Renal cortex interstitium (tissue), 15 donors: ENCODE measurements at places on chromosomes 11 and 22.

DNA sequence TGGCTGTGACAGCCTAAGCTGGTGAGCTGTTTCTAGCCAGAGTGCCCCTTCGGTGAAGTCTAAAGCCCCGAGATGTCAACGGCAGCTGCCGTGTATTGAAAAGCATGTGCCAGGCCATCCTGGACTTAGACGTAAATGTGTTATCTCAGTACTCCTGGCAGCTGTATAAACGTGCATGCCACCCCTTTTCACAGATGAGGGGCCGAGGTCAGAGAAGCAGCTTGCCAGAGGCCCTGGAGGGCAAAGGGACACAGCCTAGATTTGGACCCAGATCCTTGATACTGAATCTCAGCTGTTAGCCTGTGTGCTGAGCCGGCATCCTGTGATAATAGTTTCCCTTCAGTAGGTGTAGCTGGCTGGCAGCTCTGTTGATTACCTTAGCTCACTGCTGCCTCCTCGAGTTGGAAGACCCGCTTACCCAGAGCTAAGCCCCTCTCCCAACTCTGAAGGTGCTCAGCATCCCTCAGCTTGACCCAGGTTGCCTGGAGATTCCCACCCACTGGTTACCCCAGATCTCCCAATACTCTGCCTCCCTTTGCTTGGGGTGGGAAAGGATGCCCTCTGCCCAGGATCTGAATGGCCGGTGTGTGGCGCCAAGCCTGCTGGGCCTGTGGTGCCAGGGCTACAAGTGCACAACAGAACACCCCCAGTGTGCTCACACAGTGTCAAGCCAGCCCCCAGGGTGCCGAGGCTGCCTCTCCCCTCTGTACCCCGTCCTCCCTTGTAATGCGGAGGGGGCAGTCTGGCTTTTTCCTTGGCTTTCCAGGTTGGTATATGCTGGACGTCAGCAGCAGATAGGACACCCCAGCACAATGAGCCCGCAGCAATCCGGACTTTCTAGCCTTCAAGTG is 59.8 kb upstream of the WNT7B start:
- no peak for DNase-seq

DNA sequence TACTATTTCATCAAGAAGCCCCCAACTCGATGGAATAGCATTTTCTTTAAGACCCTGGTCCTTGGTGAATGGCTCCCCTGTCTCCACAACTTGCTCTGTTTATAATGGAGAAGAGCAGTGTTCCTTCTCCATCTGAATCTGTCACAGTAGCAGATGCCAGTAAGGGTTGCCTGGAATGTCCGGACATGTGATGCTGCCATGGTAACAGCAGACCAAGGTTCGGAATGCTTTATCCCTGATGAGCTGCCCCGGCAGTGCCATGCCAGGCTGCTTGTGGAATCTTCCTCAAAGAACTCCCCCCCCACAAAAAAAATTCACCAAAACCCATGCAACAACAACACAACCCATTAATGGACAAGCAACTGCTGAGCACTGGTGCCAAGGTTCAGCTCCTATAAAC is 72.5 kb downstream of the KCNC1 start:
- no peak for DNase-seq

GRCh38 chr11:6652182-6652581 is 3.4 kb downstream of the DCHS1 start:
- DNase-seq, result no peak

- DNase-seq, result no peak
Observed at GRCh38 chr11:87366763-87367405, 329.1 kb downstream of the TMEM135 start.

DNA sequence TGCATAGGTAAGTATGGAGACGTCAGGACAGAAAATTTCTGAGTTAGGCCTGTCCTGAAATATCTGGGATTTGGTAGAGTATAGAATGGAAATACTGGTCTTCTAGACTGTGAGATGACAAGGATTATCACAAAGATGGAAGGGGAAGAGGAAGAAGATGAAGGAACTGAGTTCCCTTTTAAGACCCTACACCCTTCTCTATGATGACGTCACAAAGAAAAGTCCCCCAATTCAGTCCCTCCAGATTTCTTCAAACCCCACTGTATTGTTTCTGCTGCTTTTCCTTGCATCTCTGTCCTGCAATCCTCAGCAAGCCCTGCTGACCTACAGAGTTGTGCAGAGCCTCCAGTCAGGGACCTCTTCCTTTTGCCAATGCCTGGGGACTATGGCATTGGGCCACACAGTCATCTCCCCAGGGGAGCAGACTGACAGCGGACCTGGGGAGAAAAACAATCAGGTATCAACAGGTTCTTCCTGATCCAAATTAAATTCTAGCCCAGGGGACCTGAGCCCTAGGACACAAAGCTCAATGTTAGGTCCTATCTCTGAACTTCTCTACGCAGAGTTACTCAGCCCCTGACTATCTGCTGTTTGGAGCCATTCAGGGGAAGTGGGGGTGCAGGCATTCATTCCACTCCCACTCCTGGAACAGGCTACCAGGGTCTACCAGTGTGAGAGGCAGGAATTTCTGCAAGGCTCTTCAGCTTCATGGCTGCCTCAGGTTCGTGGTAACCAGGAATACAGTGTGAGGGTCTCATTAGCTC is 49.2 kb upstream of the POU2AF1 start:
- DNase-seq, result no peak

GRCh38 chr11:32198053-32198452 is 107.2 kb downstream of the RCN1 start:
- DNase-seq, result no peak

DNA sequence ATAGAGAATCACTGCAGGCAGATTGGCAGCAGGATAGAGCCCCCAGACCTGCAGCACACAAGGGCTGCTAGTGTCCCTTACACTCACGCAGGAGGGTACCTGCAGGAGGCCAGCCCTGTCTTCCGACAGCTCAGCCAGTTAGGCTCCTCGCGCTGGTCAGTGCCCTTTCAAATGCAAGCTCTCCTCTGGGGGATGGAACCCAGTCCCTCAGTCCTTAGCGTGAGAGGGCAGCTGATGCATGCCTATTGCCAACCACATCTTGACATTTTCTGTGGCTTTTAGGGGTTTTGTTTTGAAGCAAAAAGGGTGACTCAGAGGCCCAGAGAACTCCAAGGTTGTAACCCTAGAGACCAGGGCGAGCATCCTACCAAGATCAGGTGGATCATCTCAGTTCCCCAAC is 40.0 kb downstream of the WNT11 start:
- no peak for DNase-seq

DNA sequence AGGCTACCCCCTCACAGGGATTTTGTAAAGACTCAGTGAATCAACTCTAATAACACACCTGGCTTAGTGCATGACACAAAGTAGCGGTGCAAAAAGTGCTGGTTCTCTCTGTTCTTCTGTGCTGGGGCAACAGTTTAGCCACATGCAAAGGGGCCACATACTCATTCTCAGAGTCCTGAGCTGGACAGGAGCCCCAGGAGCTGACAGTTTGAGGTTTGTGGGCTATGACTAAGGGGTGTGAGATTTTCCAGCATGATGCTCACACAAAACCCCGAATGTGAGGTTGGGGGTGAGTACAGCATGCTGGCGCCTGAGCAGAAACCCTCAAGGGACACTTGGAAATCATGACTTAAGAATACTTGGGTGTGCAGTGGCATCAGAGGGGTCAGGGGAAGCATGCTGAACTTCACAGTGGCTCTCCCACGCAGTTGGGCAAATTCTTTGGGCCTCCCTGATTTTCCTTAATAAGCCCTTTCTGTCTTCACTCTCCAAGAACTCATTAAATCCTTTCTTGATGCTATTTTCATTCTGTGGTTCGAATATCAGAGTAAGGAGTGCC is 31.0 kb downstream of the TMPRSS5 start:
- no peak for DNase-seq

DNA sequence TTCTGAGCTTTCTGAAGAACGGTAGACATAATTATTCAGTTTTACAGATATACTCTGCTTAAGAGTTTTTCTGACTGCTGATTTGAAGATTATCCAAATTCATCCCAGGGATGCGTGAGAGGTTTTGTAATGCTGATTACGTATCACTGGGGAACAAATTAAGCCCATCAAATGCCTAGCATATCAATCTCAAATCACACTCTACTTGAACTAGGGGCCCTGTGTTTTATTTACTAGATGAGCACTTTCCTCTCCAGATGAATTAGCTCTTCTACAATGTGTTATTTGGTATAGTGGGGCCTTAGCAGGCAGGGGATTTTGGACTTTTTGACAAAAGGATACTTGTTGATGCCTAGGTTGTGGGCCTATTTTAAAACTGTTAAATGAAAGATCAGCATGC is 177.9 kb downstream of the JRKL start:
- no peak for DNase-seq

DNA sequence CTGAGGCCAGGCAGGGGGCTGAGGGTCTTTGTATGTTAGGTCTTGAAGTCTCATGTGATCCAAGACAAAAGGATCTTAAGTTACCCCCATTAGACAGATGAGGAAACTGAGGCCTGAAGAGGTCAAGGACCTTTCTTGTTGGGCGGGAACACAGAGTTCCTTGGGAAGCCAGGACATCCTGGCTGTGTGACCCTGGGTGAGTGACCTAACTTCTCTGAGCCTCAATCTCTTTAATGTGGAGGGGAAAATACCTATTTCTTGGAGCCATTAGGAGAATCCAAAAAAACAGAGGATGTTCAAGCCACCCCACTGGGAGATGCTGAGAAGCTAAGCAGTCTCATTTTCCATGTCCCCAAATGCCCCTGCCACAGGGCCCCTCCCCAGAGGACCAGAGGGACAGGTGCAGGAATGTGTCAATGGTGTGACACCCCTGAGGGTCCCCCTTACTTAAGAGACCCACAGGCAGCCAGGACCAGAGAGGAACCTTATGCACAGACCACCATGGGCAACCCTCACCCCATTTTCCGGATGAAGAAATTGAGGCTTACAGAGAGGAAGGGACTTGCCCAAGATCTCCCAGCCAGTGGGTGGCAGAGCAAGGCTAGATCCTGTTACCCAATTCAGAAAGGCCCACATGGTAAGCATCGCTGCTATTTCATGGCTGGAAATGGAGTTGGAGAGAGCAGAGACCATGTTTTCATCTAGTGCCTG is 8.0 kb downstream of the RAC2 start:
- no peak for DNase-seq

- DNase-seq, result no peak
Observed at GRCh38 chr22:20625270-20625669, 117.9 kb downstream of the MED15 start.

DNA sequence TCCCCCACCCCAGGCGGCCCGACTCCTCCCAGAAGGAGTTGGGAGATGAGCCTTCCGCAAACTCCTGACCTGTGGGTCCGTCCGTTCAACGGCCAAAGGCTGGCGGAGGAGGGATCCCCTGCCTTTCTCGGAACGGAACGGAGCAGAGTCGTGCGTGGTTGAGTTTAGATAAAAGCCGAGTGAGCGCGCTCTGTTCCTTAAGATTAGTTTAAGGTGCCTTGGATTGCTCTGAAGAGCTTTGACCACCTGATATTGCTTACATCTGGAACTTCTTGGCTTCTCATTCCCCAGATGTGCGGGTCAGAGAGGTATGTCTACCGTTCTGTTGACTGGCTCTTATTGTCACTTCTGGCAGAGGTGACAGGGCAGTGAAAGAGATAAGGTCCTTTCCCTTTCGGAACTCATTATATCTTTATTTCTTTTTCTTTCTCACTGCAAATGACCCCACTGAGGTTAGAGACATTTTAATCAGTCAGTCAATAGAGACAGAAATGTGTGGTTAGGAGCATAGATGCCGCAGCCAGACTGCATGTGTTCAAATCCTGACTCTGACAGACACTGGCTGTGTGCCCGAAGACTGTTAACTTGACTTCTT is at the start of gene TRIM6:
Gene TRIM6 (plus strand): TSS at position 31 of the 595 bp plus-strand sequence. CDS start 261 bp downstream, at position 292.
- peak; percentile 50 for DNase-seq

DNA sequence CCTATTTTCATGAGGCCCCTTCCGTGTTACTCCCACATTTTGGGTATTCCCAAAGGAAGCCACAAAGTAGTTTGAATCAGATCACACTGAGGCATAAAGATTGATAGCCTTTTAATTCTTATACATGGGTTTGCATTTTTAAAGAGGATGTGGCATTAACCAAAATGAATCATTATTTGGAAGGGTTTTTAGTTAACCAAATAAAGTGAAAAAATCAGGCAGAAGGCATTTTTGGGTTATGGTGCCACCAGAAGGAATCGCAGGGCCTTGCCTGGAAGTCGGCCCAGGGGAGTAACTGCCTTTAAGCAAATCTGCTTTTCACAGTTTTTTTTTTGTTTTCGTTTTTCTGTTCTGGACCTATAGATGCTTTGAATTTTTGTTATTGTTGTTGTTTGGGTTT is 55.4 kb downstream of the HSD17B12 start:
- DNase-seq, result no peak

GRCh38 chr11:74409633-74410032 is 11.4 kb upstream of the PGM2L1 start:
- DNase-seq, result no peak

GRCh38 chr22:22800716-22801115 is 86.9 kb upstream of the IGLL5 start:
- DNase-seq, result no peak

GRCh38 chr11:119793335-119793984 is 64.5 kb upstream of the NECTIN1 start:
- no peak for DNase-seq

- DNase-seq, result no peak
Observed at GRCh38 chr22:19065298-19065859, 56.8 kb downstream of the DGCR2 start.

GRCh38 chr11:71079795-71080194 is 172.6 kb downstream of the SHANK2 start:
- no peak for DNase-seq

DNA sequence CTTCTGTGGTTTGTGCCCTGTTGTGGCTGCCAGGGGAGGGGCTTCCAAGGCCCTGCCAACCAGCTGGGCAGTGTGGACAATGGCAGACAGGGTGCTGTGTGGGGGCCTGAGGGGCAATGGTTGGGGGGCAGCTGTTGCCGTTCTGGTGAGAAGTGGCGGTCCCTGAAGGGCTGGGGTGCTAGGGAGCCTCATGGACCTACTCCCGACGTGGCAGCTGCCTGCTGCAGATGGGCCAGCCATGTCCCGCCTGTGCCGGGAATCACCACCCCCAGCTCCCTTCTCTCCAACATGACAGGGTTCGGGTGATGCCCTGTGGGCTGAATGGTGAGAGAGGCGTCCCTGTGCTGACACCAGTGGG is 74.2 kb downstream of the KCNQ1 start:
- no peak for DNase-seq

GRCh38 chr22:24459911-24460310 is 32.5 kb downstream of the ADORA2A start:
- DNase-seq, result no peak

- no peak for DNase-seq
Observed at GRCh38 chr11:95296621-95297025, 65.6 kb upstream of the SESN3 start.

DNA sequence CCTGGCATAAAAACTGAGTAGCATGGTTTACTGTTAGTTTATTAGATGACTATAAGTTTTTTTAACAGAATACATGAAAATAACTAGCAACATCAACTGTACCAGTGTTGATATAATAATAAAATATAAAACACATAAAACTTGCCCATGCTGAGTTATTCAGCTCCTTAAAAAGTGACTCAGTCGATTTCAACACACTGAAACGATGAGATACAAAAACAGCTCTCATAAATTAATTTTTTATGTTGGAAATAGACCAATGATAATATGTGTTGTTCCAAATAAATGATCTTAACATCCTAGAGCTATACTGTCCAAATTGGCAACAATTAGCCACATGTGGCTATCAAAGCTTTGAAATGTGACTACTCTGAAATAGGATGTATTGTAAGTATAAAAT is 15.9 kb downstream of the PDGFD start:
- DNase-seq, result no peak

GRCh38 chr11:121899520-121899919 is 216.5 kb downstream of the BLID start:
- no peak for DNase-seq

- no peak for DNase-seq
Observed at GRCh38 chr11:62208785-62209144, 292 bp downstream of the SCGB2A1 start.

- DNase-seq, result no peak
Observed at GRCh38 chr11:35938231-35938630, 5.6 kb upstream of the LDLRAD3 start.

GRCh38 chr22:42919199-42919598 is 62.1 kb upstream of the ARFGAP3 start:
- DNase-seq, result no peak
